ENCODE measurements at places on chromosomes 7 and 10.

GRCh38 chr10:76911184-76911583 lies 726.4 kb downstream of the KCNMA1 start:
- DNase-seq = no peak

DNA sequence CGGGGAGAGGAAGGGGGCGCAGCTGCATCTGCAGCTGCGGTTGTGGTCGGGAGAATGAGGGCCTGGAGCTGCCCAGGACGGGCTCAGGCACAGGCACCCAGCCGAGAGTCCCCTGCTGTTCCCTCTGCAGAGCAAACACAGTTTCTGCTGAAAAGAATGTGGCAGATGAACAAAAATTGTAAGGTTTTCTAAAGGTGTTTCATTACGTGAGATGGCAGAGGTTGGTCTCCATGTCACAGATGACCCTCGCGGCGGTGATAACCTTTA lies 456.2 kb downstream of the DNAJB6 start:
- DNase-seq = no peak

DNA sequence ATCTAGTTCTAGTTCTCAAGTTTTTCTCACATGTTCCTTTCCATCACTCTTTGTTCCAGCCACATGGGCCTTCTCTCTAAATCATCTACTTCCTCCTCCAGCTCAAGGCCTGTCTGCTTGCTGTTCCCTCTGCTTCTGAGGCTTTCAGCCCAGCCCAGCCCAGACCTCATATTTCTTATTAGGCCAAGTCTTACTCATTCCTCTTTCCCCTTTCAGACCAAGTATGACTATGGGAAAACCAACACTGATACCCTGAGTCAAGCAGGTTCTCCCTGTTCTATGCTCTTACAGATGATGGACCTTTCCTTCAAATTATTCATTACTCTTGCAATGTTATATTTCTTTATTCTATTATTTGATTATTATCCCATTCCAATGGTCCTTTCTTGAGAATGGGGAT lies 80.3 kb upstream of the SEM1 start:
- no peak for DNase-seq

DNA sequence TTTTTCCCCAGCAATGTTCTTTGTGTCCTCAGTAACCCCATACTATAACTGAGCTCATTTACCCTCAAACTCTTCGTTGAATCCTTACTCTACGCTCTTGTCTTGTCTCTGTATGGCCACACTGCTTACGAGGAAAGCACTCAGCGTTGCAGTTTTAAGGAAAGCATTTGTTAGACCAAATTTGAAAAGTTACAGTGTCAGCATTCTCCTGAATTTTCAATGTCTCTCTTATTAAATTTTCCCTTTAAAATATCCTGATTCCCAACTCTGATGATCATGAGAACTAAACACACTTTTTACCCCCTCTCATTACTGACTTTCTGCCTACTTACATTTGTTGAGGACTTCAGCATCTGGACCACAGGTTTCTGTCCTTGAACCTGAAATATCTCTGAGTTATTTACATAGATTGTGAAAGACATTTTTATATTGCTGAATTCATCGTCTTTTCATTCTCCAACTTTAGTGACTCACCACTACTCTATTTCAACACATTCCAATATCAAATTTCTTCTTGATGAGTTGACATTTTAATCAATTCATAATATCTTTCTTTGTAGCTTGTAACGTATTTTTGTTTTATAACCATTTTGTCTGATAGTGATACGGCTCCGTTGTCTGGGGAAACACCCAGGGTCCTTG lies 19.8 kb upstream of the VWDE start:
- DNase-seq = no peak

GRCh38 chr10:70283445-70284399 lies at the start of gene NPFFR1:
TSS of gene NPFFR1 (minus strand) at chr10:70284004. CDS start at chr10:70283676, 328 bp downstream.
- peak; percentile 64 for DNase-seq

GRCh38 chr7:105587909-105588635 lies 6.8 kb upstream of the EFCAB10 start:
- no peak for DNase-seq

DNA sequence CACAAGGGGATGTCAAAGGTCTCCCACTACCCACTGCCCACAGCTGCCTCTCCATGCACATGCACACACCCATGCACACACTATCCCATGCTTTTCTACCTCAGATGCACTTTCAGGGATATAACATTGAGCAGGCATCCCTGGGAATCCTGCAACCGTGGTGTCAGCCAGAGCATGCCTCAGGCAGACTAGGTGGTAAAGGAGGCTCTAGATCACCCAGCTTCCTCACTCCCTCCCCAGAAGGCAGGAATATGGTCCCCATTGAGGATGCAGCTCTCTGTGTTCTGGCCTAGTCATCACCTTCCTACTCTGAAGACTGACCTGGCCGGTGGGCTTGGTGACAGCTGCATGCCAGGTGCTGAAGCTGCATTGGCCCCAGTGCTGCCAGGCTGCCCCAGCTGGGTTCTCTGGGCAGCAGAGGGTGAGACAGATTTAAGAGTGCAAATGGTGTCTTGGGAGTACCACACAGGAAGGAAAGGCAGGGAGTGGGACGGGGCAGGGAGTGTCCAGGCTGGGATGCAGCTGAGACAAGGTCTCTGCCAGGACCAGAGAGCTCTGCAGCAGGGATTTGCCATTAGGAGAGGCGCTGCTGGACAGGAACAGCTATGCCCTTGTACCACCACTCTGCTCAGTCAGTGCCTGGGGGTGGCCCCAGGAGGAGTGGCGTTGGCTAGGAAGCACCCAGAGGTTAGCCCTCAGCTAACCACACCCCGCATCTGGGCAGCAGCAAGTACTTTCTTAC lies 53.4 kb upstream of the GDF10 start:
- DNase-seq = peak; percentile 14

DNA sequence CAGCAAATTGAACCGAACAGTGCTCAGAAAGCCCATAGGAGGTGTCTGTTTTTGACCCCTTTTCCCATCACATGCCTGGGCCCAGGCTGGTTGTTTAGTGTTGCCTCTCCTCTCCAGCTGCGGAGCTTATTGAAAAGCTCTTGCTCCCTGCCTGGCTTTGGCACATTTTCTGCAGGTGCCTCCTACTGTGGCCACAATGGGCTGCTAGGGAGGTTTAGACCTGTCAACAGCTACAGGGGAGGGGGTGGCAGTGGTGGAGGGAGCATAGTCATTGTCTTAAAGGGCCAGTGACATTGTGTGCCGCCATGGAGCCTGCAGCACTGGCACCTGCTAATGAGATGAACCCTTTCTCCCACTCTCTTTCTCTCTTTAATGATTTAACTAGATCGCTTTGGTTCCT lies 13.2 kb upstream of the ENO4 start:
- DNase-seq = peak; percentile 84

DNA sequence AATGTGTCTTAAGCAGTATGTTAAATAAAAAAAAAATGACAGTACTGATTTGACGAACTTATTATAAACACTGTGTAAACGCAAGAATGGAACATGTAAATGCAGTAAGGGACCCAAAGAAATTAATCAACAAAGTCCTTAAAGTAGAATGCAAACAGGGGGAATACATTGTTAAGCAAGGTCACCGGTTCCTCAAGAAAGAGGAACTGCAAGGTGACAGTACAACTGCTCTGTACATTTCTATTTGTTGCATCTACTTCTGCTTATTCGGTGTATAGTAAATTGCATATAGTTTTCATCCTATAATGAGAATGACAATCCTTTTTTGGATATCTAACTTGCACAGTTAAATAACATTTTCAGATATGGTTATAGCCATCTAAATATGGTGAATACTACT lies 387.0 kb upstream of the SEMA3D start:
- DNase-seq = no peak

DNA sequence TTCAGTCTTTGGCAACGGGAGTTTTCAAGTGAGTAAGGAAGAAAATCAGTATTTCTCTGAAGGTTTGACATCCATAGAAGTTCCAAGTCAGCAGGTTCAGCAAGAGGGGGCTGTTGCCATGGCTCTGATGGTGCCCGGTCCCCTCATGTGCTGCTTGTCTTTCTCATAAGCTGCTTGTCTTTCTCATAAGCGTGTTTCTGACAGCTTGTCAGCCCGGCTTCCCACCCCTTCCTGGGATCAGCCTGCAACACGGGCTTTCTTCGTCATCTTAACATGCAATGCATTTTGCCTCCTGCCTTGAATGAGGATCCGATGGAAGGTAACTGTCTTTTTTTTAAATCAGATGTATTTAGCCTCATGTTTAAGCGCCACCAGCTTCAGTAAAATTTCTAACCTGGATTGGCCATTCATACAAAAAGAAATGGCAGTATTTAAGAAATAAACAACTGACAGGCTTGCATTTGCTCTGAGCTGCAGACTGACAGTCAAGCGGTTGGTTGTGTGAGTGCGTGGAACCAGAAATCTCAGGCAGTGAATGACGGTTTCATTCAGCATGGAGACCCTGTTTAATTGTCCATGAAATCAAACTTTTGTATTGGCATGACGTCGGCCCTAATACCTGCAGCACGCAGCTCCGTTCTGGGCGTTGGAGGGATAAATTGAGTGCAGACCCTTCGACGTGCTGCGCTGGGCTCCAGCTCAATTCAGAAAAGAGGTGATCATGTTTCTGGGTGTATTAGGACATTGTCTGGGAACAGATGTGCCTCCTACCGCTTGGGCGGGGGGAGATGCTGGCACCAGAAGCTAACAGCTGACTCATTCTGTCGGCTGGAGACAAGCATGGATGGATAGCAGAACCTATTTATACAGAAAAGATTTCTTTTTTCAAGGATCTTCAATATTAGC lies 454.7 kb upstream of the FOXK1 start:
- no peak for DNase-seq

GRCh38 chr7:20121404-20121803 lies 95.8 kb downstream of the MACC1 start:
- no peak for DNase-seq

Data from H9 (cell line).